ENCODE measurements at places on chromosomes 7 and 10. TPM values are rescaled to one million over a fixed set of nuclear protein-coding genes. Genes with fewer than 3 reads are reported as not detected.

DNA sequence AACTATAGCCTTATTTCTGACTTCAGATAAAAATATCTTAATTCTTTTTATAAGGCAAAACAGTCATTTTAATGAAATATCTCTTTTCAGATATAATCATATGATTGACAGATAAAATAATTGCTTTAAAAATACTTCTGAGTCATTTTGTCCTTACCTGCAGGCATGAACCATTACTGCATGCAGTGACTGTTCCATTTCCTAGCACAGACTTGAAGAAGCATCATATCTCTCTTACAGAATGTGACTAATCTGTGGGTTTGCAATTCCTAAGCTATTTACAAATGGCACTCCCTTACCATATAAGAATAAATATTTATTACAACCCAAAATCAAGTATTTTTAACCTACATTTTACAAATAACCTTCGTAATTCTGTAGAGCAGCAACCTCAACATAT is 120.7 kb downstream of the SRPK2 start:
- no peak for DNase-seq
- peak overlapping the region; percentile 67 for H3K27ac ChIP-seq
- H3K4me1 ChIP-seq = peaks cover 31% of the 10 kb centered on the region
- peak overlapping the region; percentile 55 for H3K4me3 ChIP-seq

STAG3 gene
- 4.1 TPM for total RNA-seq

- no peak overlapping the region for H3K27ac ChIP-seq
- H3K36me3 ChIP-seq = no peaks in the 10 kb centered on the region
- H3K4me1 ChIP-seq = no peaks in the 10 kb centered on the region
These were observed 851 bp downstream of the HYAL4 start for GRCh38 chr7:123845823-123846216.

YWHAG gene
- 97.1 TPM for total RNA-seq

FOXP2 gene
- 10.1 TPM for total RNA-seq

- peak; percentile 45 for DNase-seq
- no peak overlapping the region for H3K27ac ChIP-seq
These were observed 805 bp downstream of the RASGEF1A start for GRCh38 chr10:43265799-43266721.

GRCh38 chr7:45434167-45434784 is 139.9 kb upstream of the ADCY1 start:
- no peak overlapping the region for H3K27ac ChIP-seq
- no peak for DNase-seq
- H3K4me1 ChIP-seq = no peaks in the 10 kb centered on the region
- H3K4me3 ChIP-seq = no peak overlapping the region
- no peaks in the 10 kb centered on the region for H3K36me3 ChIP-seq

GRCh38 chr10:80487421-80487785 is 33.3 kb downstream of the TSPAN14 start:
- H3K4me1 ChIP-seq = peaks cover 96% of the 10 kb centered on the region
- DNase-seq = no peak
- H3K27me3 ChIP-seq = no peaks in the 10 kb centered on the region

ENO4 gene
- 1.9 TPM for total RNA-seq

DNA sequence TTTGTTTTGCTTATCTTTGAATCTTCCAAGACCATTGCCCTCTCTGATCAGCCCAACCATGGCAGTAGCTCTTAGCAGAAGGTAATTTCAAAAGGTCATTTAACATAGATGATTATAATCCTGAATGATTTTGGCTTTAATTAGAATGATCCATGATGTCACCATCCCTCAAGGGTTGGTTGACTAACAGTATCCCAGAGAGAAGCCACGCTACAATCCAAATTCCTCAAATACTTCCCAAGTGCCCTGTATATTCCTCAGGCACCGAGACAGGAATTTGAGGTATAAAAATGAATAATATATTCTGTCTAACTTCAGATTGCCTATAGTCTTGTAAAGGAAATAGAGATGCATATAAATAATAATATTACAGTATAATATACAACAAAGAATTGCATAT is 42.1 kb upstream of the TMEM196 start:
- no peaks in the 10 kb centered on the region for H3K4me1 ChIP-seq
- DNase-seq = no peak
- no peaks in the 10 kb centered on the region for H3K27me3 ChIP-seq
- no peak overlapping the region for H3K27ac ChIP-seq
- H3K36me3 ChIP-seq = no peaks in the 10 kb centered on the region

DNA sequence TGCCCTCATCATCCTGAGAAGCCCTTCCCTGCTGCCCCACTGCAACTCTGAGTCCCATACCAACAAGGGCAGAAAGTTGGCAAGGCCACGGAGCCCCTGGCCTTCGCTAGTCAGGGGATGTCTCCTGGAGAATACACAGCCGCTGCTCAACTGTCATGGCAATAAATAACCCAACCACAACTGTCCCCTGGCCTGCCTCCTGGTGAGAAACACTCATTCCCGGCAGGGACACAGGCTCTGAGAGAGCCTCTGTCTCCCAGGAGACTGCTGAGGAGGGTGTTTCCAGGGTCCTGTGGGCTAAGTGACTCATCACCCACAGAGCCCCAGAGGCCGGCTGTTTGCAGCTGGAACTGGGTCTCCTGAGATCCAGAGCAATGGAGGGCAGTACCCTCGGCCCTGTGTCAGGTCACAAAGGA is 354.1 kb downstream of the TNS3 start:
- no peaks in the 10 kb centered on the region for H3K27me3 ChIP-seq
- no peaks in the 10 kb centered on the region for H3K4me1 ChIP-seq
- no peak overlapping the region for H3K27ac ChIP-seq
- H3K4me3 ChIP-seq = no peak overlapping the region
- H3K36me3 ChIP-seq = no peaks in the 10 kb centered on the region

GRCh38 chr7:80458822-80459725 is 52.8 kb downstream of the GNAT3 start:
- no peaks in the 10 kb centered on the region for H3K4me1 ChIP-seq
- H3K27me3 ChIP-seq = no peaks in the 10 kb centered on the region
- H3K27ac ChIP-seq = no peak overlapping the region
